Heart right ventricle (tissue), 16 donors: ENCODE measurements at places on chromosomes 6 and 20. TPM values are rescaled to one million over a fixed set of nuclear protein-coding genes. Genes with fewer than 3 reads are reported as not detected.
A peak's percentile ranks its signal among the peaks of the same experiment; 100 is the strongest.

DNA sequence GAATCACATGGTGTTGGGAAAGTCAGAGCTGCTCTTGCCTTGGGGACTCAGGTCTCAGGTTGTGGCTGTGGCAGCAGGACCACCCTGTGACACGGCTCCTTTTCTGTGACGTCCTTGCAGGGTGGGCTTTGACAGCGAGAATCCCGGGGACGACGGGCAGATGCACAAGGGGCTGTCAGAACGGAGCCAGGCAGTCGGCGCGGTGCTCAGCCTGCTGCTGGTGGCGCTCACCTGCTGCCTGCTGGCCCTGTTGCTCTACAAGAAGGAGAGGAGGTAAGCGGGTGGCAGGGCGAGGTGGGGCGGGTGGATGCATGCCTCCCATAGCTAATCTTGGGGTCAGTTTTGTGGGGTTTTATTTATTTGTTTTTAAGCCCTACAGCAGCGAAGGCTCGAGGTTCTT, 19.2 kb upstream of the SLC22A1 start:
- no peak for DNase-seq
- no peak overlapping the region for H3K4me3 ChIP-seq
- H3K27me3 ChIP-seq = no peaks in the 10 kb centered on the region
- H3K27ac ChIP-seq = no peak overlapping the region
- H3K4me1 ChIP-seq = no peaks in the 10 kb centered on the region

IMPG1 gene
- polyA plus RNA-seq = not detected

DNA sequence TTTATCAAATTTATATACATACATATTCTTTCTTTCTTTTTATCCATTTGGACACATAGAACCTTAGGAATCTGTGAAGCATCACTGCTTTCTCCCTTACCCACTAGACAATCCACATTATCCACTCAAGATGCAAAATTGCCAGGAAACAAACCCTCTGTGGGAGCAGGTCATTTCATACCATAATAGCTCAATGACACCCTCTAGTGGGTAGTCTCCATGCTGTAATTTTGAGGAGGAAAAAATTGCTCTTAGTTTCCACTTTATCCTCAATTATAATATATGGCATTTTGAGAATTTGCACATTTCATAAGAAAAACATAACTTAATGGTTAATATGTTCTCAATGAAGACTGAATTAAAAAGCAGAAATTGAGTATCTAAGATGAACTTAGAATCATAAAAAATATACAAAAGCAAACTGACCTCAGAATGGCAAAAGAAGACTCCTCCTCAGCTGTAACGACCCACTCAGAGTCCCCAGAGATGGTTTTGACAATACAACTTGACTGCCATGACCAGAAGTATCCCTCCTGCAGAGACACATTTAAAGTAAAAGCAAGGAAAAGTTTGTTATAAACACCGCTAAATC, 164.1 kb downstream of the FRK start:
- H3K4me1 ChIP-seq = no peaks in the 10 kb centered on the region
- no peak for DNase-seq
- H3K36me3 ChIP-seq = no peaks in the 10 kb centered on the region
- no peaks in the 10 kb centered on the region for H3K27me3 ChIP-seq
- no peak overlapping the region for H3K4me3 ChIP-seq
- H3K27ac ChIP-seq = no peak overlapping the region

GRCh38 chr6:28251661-28252008, 434 bp downstream of the ZKSCAN4 start:
- H3K4me1 ChIP-seq = peaks cover 23% of the 10 kb centered on the region
- H3K4me3 ChIP-seq = peak overlapping the region; percentile 90
- H3K27me3 ChIP-seq = no peaks in the 10 kb centered on the region
- H3K36me3 ChIP-seq = peaks cover 3% of the 10 kb centered on the region
- no peak for DNase-seq

GRCh38 chr6:112232845-112233256, 21.5 kb downstream of the LAMA4 start:
- H3K27me3 ChIP-seq = no peaks in the 10 kb centered on the region
- H3K27ac ChIP-seq = peak overlapping the region; percentile 70
- H3K4me1 ChIP-seq = peaks cover 48% of the 10 kb centered on the region
- no peak overlapping the region for H3K4me3 ChIP-seq
- peak; percentile 68 for DNase-seq

DNA sequence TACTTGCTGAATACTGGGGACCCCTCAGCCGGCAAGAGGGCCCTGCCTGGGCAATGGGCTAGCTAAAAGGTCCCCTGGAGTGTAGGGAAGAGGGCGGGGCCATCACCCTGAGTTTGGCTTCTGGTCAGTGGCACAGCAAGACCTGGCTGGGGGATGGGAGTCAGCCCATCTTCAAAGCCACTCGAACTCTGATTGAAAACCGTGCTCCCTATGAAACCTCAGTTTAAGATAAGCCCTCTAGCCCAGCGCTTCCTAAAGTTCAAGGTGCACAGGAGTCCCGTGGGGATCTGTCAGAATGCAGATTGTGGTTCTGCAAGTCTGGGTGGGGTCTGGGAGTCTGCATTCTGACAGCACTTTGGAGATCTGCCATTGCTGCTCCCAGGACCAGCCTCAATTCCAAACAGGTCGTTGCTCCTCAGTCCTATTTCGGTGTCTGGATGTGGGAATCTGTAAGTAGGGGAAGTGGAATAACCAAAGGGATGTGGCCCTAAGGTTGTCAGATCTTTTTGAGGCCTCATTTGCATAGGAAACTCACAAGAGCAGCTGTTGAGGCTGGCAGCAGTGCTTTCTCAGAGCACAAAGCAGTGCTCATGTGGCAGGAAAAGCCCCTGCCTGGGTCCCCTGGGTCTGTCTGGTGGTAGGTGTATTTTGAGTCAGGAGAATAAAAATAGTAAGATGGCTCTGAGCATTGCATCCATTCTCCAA, 85.3 kb upstream of the SCP2D1 start:
- DNase-seq = no peak
- no peaks in the 10 kb centered on the region for H3K27me3 ChIP-seq
- peaks cover 15% of the 10 kb centered on the region for H3K4me1 ChIP-seq
- no peak overlapping the region for H3K4me3 ChIP-seq
- H3K36me3 ChIP-seq = no peaks in the 10 kb centered on the region

LY6G6F gene
- polyA plus RNA-seq = not detected

DNA sequence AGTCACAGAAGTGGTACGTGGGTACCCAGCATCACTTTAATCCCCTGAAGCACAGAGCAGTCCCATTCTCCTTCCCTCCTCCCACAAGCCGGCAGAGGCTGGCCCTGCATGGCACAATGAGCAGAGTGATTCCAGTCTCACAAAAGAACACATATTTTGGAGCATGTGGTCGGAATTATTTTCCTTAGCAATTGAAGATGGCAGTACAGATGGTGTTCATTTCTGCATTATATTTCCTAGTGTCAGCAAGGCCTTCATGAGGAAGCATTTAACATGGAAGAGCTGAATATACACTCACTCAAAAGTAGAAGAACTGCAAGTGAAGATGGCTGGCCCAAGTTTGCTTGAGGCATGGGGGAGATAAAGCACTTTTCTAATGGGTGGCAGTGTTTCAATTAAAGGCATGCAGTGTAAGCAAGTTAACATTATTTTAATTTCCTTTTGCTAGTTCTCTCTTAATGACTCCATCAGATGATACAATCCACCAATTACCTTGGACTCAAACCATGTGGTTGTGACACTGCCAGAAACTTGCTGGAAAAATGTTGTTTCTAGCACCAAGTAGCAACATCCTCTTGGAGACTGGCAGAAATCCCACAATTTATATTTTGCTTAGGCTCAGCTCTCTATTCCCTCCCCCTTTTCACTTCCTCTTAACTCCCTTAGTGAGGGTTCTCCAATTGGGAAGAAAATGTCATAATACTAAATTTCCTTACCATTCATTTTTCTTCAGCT, 74.4 kb downstream of the ARHGAP18 start:
- H3K27me3 ChIP-seq = no peaks in the 10 kb centered on the region
- no peak overlapping the region for H3K4me3 ChIP-seq
- H3K4me1 ChIP-seq = peaks cover 17% of the 10 kb centered on the region
- H3K27ac ChIP-seq = no peak overlapping the region

CST5 gene
- not detected for polyA plus RNA-seq

- H3K27ac ChIP-seq = no peak overlapping the region
- H3K4me1 ChIP-seq = no peaks in the 10 kb centered on the region
- H3K36me3 ChIP-seq = no peaks in the 10 kb centered on the region
- no peaks in the 10 kb centered on the region for H3K27me3 ChIP-seq
These were observed 231.3 kb upstream of the MAP3K7 start for GRCh38 chr6:90818163-90818562.

HRH3 gene
- not detected for polyA plus RNA-seq

SCRT2 gene
- polyA plus RNA-seq = not detected

DNA sequence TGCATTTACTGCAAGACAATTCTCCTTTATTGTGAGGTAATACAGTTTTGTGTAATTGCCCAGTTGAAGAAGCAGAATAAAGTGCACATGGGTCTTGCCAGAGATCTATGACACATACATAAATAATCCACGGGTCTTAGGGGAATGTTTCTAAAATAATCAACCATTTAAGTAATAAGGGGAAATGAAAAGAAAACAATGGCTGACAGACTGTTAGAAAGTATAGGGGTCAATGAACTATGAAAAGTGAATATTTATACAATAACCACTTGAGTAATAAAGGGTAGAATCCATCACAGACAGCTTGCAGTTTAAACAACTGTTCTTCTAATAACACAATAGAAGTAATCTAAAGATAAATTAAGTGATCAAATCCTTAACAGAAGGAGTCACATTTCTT, 477.2 kb downstream of the EYS start:
- DNase-seq = no peak
- no peaks in the 10 kb centered on the region for H3K4me1 ChIP-seq
- no peaks in the 10 kb centered on the region for H3K36me3 ChIP-seq

MEP1A gene
- not detected for polyA plus RNA-seq

GTSF1L gene
- polyA plus RNA-seq = not detected

NOX3 gene
- not detected for polyA plus RNA-seq

AFG1L gene
- polyA plus RNA-seq = 1.9 TPM

PXDC1 gene
- polyA plus RNA-seq = 17.5 TPM

DNA sequence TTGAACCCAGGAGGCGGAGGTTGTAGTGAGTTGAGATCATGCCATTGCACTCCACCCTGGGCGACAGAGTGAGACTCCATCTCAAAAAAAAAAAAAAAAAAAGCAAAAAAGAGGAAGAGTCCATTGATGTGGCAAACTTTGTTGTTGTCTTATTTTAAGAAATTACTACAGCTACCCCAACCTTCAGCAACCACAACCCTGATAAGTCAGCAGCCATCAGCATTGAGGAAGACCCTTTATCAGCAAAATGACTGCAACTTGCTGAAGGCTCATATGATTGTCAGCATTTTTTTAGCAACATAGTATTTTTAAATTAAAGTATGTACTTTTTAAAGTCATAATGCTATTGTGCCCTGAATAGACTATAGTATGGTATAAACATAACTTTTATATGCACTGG, 48.8 kb downstream of the ZFP64 start:
- H3K27me3 ChIP-seq = no peaks in the 10 kb centered on the region
- no peak overlapping the region for H3K27ac ChIP-seq
- no peak for DNase-seq
- no peak overlapping the region for H3K4me3 ChIP-seq
- no peaks in the 10 kb centered on the region for H3K4me1 ChIP-seq

OTOR gene
- polyA plus RNA-seq = not detected

LTB gene
- polyA plus RNA-seq = 0.65 TPM

DNA sequence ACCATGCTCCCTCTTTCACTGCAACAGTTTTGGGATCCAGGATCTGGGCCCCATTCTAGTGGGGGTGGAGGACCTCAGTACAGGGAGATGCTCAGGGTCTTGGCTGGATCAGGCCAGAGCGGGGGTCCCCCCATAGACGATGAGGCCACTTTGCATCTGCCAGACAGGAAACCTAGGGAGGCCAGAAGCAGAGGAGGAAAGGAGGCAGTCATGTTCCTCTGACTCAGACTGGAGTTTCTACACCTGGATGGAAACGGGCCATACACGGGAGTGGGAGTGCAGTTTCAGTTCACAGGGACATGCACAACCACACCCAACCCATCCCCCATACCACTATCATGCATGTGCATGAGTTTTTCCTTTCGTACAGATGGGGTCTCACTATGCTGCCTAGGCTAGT, 3.6 kb upstream of the EMILIN3 start:
- peaks cover 27% of the 10 kb centered on the region for H3K27me3 ChIP-seq
- peaks cover 6% of the 10 kb centered on the region for H3K4me1 ChIP-seq
- H3K36me3 ChIP-seq = no peaks in the 10 kb centered on the region
- H3K4me3 ChIP-seq = no peak overlapping the region

DNA sequence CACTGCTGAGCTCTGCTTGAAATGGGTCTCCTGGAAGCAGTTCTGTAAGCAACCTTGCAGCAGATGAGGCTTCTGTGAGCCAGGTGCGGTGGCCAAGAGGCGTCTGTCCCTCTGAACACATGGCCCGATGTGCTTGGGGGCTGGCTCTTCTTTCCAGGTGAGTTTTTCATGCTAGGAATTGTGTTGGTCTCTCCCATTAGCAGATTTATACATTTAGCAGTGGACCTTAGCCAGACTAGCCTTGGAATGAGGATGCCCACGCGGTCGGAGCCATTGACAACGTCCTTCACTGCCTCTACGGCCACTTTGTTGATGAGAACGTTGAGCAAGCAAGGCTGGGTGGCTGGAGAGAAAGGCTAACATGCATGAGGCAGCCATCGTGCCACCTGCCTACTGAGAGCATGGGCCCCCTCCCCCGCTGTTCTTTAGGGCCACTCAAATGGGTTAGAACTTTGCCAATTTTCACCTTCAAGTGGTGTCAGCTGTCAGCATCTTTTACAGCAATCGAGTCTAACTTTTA, 33.5 kb downstream of the ERMARD start:
- no peaks in the 10 kb centered on the region for H3K27me3 ChIP-seq
- no peaks in the 10 kb centered on the region for H3K36me3 ChIP-seq
- peaks cover 7% of the 10 kb centered on the region for H3K4me1 ChIP-seq
- no peak overlapping the region for H3K4me3 ChIP-seq
- no peak for DNase-seq
- H3K27ac ChIP-seq = no peak overlapping the region

SALL4 gene
- polyA plus RNA-seq = 0.22 TPM

DNA sequence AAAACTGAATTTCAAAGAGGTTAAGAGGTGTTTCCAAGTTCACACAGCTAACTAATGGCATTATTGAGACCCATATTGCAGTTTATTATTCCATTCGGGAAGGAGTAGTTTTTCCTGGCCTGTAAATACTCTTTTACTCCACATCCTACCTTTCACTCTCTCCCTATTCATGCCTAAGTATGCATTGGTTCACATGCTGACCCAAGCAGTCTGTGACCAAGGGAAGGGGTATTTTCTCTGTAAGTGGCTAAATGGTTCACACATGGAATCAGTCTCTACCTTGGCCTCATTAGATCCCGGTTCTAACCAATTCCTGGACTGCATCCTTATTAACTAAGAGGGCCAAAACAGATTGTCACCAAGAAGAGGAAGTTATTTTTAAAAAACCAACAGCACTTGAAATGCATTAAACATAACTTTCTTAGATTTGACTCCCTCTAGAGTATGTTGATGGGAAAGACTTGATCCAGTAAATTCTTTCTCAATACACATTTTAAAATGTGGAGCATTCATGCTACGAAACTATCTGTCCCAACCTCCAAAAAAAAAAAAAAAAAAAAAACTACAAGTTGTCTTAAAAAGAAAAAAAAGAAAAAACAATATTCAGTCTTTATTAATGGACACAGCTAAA, 17.8 kb upstream of the RSPO3 start:
- no peak overlapping the region for H3K27ac ChIP-seq
- H3K27me3 ChIP-seq = no peaks in the 10 kb centered on the region
- DNase-seq = no peak
- no peak overlapping the region for H3K4me3 ChIP-seq
- no peaks in the 10 kb centered on the region for H3K36me3 ChIP-seq
- H3K4me1 ChIP-seq = peaks cover 10% of the 10 kb centered on the region

GRCh38 chr6:40688214-40688761, 101.1 kb upstream of the LRFN2 start:
- H3K4me1 ChIP-seq = no peaks in the 10 kb centered on the region
- DNase-seq = no peak
- no peaks in the 10 kb centered on the region for H3K36me3 ChIP-seq
